ENCODE measurements at places on chromosomes 1 and 21. TPM values are rescaled to one million over a fixed set of nuclear protein-coding genes. Genes with fewer than 3 reads are reported as not detected.

GRCh38 chr1:238568735-238569134 lies 678.0 kb upstream of the ZP4 start:
- no peak for DNase-seq

- DNase-seq: no peak
These were observed 2.5 kb upstream of the AQP10 start for GRCh38 chr1:154318386-154318785.

DNA sequence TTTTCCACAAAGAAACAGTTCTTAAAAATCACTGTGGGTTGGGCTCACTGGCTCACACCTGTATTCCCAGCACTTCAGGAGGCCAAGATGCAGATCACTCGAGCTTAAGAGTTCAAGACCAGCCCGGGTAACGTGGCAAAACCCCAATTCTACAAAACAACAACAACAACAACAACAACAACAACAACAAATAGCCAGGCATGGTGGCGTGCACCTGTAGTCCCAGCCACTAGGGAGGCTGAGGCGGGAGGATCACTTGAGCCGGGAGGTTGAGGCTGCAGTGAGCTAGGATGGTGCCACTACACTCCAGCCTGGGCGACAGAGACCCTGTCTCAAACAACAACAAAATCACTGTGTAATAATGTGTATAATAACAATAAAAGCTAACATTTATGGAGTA lies 40.8 kb downstream of the CDCP2 start:
- no peak for DNase-seq

DNA sequence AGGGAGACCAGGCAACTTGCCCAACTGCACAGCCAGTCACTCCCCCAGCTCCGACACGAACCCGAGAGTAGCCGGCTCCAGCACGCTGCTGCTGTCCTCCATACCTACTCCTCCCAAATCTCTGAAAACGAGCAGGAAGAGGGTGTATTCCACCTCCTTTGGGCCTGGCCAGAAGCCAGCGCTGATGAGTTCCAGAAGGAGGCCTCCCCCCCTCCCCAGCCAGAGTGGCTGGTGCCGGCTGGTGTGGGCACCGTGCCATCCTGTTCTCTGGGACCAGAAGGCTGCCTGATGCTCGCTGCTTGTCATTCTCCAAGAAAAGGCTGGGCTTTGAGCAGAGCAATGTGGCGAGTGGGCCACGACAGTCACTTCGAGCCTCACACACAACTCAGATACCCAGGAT lies 22.2 kb downstream of the KCNN3 start:
- DNase-seq: no peak

- DNase-seq: no peak
These were observed 41.7 kb downstream of the PKP1 start for GRCh38 chr1:201324821-201325677.

- DNase-seq: no peak
These were observed 4.2 kb downstream of the SPOCD1 start for GRCh38 chr1:31811605-31812004.

GRCh38 chr1:55694310-55694801 lies 479.2 kb upstream of the USP24 start:
- no peak for DNase-seq

DNA sequence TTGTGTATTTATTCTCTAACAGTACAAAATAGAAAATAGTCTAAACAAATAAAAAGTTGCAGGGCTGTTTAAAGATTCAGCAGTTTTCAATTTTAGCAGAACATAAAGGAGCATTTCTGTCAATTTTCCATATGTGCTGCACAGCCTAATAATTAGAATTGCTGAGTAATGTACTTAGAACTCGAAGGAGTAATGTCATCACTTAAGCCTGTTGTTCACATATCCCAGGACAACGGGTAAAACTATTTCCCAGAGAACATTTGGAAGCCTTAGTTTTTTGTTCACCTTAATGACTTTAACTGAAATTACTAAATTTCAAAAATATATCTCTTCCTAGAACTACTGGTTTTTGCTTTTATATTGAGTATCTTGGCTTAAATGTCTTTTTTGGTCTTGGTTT lies 81.6 kb downstream of the ZP4 start:
- no peak for DNase-seq

- DNase-seq: no peak
These were observed 74.7 kb upstream of the AKT3 start for GRCh38 chr1:243924588-243925349.

DNA sequence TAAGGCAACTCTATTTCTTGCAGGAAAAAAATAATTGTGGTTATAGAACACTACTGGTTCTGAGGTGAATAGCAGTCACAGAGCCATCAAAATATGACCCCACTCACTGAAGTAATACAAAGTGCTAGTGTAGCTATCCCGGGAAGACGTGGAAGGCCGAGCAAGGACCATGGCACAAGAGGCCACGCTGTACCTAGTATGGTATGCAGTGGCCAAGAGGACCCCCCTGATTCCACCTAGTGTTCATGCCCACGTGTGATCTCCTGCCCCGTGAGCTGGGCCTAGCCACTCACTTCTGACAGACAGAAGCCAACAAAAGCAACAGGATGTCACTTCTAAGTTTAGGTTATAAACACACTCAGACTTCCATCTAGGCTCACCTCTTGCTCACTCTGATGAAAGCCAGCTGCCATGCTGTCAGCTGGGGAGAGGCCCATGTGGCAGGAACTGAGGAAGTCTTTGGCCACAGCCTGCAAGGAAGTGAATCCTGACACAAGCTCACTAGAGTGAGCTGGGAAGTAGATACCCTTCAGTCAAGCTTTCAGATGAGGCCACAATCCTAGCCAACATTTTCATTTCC lies 21.7 kb upstream of the LSS start:
- no peak for DNase-seq

GRCh38 chr1:248857749-248858095 lies 1.2 kb downstream of the ZNF692 start:
- DNase-seq: no peak

GRCh38 chr1:17538010-17538409 lies 1.5 kb upstream of the ARHGEF10L start:
- no peak for DNase-seq

DNA sequence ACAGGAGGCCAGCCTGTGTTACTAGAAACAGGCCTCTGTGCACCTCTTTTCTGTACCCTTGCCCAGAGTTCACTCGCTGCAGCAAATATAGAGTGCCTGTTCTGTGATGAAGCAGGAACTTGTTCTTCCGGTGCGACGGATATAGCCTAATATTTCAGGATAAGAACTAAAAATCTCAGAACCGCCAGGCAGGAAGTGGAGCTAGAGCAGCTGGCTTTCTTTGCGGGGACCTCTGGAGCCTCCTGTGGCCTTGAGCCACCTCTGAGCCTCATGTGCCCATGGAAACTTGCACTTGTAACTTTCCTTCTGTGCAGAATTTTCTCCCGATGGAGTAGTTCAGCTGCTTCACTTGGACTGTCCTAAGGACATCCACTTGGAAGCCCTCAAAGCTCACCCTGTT lies 44.5 kb upstream of the VAMP3 start:
- DNase-seq: no peak

DNA sequence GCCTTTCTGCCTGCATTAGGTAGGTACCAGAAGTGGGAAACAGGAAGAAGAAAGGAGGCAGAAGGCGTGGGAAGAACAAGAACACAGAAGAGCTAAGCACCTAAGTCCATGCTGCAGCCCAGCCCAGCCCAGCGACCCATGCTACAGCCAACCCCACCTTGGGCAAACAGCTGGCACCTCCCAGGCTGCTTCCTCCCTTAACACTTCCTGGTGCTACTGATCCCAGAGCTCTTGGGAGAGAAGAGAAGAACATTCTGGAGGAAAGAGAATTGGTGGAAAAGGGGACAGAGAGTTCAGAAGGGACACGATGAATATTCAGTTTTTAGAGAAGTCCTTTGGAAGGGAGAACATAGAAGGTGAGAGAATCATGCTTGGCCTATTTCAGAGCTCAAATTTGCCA lies 28.5 kb downstream of the PLEKHA6 start:
- no peak for DNase-seq

DNA sequence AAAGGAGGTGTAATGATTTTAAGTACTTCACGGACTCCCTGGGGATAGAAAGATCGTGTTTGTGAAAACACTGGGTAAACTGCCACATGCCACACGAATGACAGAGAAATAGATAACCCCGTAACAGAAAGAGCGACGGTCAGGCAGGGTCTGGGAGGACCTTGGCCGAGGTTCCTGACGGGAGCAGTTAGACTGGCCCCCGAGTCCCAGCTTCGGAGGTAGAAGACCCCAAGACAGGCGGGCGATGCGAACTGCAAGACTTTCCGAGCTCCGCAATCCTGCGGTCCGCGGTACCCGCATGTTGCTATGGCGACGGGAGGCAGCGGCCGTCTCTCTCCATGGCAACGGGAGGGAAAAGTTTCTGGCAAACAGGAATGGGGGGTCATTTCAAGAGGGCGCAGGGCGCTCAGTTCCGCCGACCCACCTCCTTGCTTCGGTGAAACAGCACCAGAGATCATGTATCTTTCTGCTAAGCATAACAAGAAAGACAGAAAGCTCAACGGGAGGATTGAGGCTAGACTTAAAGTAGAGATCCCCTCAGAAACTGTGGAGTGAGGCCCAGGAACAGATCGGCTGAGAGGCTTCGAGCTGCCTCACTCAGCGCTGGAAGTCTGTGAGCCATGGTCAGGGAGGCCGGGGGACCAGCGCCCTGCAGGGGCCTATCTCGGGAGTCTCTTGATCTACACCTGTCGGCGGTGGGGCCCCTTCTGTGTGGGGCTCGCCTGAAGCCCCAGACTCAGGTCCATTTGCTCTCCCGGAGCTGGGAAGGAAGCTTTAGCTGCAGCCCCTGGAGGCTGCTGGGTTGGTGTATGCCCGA lies 685 bp upstream of the SYT6 start:
- no peak for DNase-seq

GRCh38 chr1:111172463-111172862 lies 28.0 kb downstream of the DENND2D start:
- DNase-seq: no peak

GRCh38 chr1:55635856-55636255 lies 420.7 kb upstream of the USP24 start:
- DNase-seq: peak; percentile 62

DNA sequence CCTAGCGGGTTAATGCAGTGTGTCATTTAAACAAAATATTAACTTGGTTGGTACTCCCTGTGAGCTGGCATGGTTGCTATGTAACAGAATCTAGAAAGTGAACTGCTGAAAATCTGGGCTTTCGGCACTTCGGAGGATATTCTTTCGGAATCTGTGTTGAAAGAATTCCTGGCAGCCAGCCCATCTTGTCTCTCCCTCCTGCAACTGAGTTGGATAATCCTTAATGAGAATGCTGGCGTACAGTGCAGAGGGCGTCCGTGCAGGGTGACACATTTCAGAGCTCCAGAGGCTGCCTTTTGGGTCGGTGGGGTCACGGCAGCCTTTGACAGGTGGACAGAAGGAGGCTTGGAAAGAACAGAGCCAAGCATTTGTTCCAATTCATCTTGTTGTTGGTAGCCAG lies 3.7 kb downstream of the KAZN start:
- DNase-seq: peak; percentile 94

GRCh38 chr1:15033264-15033663 lies 120.3 kb upstream of the TMEM51 start:
- no peak for DNase-seq

GRCh38 chr1:244212797-244213475 lies 161.9 kb downstream of the ZBTB18 start:
- DNase-seq: no peak

DNA sequence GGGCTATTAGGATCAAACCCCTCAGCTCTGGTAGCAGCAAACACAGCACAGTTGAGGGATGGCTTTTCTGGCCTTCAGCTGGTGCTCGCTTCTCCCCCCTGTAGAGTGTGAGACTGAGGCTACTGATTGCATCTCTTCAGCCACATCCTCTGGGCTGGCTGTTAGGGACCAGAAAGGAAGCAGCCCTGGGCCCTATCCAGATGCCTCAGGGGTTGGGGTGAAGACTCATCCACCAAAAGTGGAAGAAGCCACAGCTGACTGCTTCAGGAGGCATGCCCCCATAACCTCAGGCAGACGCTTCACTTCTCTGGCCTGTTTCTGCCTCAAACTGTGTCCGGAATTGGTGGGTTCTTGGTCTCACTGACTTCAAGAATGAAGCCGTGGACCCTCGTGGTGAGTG lies 6.2 kb upstream of the TMEM200B start:
- DNase-seq: no peak

GRCh38 chr21:16086936-16087335 lies 357.2 kb downstream of the USP25 start:
- no peak for DNase-seq

GRCh38 chr1:201702936-201703335 lies 126.0 kb upstream of the IPO9 start:
- DNase-seq: no peak

GRCh38 chr1:76336931-76337371 lies 262.4 kb downstream of the ST6GALNAC3 start:
- no peak for DNase-seq

DNA sequence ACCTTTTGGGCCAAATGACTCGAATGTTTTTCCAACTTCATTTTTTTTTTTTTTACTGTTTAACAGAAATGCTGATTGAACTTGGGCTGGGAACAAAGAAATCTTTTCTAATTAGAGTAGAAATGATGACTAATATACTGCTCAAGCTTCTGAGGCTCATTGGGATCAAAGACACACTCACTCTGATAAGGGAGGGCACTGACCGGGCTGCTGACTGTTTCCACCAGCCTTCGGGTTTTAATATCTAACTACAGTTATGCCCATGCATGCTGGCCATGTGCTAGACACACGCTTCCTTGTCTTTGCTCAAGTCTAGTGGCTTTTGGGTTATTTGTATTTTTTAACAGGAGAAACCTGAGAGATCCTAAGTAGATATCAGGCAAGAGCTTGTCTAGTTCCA lies 16.8 kb downstream of the ZBTB18 start:
- DNase-seq: no peak

DNA sequence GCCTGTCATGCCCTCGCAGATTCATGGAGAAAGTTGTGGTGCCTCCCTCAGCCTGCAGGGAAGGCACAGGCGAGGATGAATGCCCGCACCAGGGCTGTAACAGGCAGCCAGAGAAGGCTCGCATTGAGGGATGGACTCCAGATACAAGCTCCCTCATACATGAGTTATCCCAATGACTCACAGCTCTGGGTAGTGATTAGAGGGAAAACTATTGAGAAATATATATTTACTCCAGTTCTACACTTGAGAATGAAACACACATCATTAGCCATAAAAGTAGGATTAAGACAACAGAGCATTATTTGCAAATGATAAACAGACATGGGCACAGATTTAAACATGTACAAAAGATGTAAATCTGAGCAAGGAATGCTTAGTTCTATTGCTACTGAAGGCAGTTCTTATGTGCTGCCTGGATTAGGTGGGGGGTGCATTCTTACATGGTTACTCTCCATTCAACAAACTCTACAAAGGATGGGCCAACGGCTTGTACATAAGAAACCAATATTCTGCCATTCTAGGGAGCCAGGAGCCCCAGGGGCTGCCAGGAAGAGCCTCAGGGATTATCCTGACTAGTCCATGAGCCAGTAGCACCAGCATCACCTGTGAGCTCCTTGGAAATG lies 97.9 kb downstream of the CSMD2 start:
- DNase-seq: no peak

SLC44A3 gene
- 1.7 TPM for total RNA-seq

PADI1 gene
- total RNA-seq: not detected

OR6K3 gene
- total RNA-seq: not detected

GJA5 gene
- total RNA-seq: 9.8 TPM

ZBTB8A gene
- total RNA-seq: 10.7 TPM

TTC22 gene
- total RNA-seq: 0.13 TPM

CFAP107 gene
- not detected for total RNA-seq

SORT1 gene
- total RNA-seq: 136 TPM

TNFRSF9 gene
- not detected for total RNA-seq

ERICH3 gene
- total RNA-seq: 0.06 TPM

KAZN gene
- 12.2 TPM for total RNA-seq

SERTAD4 gene
- total RNA-seq: 2.6 TPM

BCAN gene
- 0.45 TPM for total RNA-seq

CNKSR1 gene
- total RNA-seq: 2.1 TPM

TMEM269 gene
- total RNA-seq: not detected

Measured in esophagus muscularis mucosa (tissue), 4 donors.